COLO829 (cell line): ENCODE measurements at places on chromosomes 12 and 14.

DNA sequence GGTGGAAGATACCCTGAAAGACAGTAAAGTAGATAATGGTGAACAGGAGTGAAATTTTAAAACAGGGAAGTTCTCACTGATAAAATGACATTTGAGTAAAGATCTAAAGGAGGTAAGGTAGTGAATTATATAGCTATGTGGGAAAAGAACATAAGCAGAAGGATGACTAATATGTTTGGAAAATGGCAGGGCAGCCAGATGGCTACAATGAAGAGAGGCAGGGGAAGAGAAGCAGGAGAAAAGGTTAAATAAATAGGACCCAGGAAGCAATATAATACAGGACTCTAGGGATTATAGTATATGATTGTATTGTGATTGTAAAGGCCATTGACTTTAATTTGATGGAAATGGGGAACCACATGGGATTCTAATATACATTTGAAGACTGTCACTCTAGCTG is 33.0 kb downstream of the SCFD1 start:
- DNase-seq, result no peak

- DNase-seq, result no peak
These were observed 51.0 kb upstream of the TBX3 start for GRCh38 chr12:114735011-114735410.

DNA sequence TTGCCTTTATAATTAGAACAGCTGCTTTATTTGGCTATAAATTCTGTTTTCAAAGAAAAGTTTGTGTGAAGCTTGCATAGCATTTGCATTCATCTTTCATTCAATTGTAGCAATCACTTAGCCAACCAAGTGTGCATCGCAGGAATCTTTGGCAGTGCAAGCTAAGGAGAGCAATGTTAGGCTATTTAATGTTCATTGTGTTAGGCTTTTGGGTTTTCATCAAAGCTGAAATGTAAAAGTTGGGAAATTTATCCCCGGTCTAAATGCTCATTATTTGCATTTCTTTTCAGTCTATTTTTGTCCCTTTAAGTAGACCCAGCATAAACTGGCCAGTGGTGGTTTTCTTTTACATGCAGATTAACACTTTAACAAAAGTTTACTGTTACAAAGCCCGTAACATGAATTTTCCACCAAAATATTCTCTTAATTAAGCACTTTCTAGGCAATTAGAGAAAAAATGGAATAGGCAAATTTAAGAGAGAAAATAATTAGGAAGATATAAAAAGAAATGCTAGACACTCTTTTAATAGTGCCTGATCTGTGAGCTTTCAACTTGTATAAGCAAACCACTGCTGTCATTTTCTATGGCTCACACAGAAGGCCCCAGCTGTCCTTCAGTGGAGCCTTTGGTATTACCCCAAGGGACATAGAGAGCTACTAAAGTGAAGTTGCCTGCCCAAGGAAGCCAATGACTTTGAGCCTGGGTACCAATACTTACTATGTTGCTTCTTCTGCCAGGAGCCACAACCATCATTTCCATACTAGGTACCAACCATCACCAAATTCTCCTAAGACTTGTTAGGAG is 898.9 kb upstream of the SEL1L start:
- DNase-seq, result no peak

DNA sequence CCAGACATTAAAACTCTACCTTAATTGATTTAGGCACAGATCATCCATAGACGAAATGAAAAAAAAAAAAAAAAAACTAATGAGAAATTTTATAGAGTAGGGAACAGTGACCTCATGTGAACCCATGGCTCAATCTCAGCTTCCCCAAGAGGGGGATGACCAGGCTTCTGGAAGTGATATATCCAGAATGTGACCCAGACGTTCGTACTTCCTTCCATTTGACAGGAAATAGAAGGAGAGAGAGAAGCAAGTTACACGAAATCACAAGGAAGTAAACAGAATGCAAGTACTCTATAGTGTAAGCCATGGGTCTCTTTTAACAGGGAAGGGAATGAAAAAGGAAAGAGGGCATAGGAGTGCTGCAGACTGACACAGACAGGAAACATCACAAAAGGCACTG is 10.1 kb downstream of the FOXN3 start:
- no peak for DNase-seq

GRCh38 chr14:87108726-87109125 is 884.3 kb downstream of the GALC start:
- no peak for DNase-seq

DNA sequence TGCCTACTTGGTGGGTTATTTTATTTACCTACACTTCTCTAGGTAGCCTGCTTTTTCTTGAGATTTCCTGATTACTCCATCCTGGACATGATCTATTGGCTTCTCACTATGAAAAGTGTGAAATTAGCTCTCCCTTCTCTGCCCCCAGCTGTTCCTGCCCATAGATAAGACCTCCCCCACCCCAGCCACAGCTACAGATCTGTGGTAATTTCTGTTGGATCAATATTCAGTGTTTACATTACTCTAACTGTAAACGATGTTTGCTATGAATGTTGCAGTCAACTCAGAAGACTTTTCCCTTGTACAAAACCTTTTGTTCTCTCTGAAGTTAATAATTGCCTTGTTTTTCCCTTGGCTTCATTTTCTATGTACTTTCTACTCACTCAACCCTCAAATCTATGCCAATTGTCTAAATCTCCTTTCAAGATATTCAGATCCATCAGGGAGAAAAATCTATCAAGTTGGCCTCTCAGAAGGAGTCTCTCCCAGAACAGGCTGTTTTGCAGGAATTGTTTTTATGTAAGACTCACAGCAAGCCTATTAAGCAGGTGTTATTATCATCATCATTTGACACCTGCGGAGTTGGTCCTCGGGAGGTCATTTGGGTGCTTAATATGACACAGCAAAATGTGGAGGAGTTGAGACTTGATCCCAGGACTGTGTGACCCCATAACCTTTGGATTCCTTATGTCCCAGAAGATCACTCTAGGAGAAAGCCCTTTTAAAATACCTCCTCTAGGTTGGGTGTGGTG is 227.4 kb downstream of the SUDS3 start:
- DNase-seq, result no peak

DNA sequence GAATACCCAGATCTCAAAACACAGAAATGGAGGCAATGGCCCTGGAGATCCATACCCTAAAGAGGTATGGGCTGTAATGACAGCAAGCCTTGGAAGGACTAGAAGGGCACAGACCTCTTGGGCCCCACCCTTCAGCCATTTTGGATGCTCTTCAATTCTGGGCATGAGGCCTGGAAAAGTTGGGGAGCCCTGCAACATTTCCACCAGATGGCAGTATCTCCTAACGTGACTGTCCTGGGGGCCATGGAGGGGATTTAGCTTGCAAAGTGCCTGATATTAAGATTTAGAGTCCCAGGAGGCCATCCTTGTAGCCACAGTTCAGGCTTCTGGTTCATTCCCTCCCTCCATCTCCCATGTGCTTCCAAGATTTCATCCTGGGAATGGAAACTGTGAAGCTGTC is 30.2 kb downstream of the KCNA5 start:
- no peak for DNase-seq

GRCh38 chr12:52380271-52380694 is 5.2 kb downstream of the KRT84 start:
- DNase-seq, result peak; percentile 19

DNA sequence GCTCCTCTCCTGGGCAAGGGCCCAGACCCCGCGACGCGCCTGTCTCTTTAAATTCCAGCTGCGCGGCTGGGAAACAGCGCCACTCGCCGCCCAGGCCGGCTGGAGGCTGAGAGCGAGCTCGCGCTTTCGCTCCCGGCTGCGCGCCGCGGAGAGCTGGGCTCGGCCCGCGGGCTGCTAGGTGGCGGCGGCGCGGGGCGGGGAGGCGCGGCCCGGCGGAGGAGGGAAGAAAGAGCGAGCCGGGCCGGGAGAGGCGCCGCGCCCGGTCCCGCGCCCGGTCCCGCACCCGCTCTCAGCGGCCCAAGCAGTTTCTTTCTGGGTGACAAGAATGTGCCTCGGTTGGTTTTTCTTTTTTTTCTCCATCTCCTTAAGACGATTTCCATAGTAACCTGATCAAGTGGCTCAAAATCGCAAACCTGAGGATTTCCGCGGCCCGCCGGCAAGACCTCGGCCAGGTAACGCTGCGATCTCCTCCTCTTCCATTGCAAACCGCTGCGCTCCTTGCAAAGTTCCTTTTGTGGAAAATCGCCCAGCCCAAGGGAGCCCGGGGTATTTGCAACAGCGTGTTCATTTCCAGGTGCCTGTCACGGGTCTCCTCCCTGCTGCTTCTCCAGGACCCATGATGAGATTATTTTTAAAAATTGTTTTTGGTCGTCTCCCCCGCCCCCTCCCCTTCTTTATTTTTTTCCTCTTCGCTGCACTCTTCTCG is 259.5 kb upstream of the E2F7 start:
- peak; percentile 45 for DNase-seq

DNA sequence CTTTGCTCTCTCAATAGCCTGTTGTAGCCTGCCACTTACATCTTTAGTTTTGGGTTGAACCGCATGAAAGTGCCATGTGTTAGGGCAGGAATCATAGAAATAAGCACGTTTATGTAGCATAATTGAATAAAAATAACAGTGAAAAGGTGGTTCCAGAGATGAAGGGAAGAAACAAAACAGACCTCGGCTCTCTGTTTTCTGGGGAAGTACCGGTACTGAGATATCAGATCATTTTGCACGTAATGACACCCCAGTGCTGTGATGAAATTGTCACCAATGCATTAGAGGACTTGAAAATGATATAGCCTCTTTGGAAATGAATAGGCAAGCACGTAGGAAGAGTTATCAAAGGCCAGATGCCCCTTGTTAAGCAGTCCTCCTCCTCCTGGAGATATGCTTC is 42.5 kb upstream of the DLK1 start:
- no peak for DNase-seq
